ENCODE measurements at places on chromosomes 16 and 17.

DNA sequence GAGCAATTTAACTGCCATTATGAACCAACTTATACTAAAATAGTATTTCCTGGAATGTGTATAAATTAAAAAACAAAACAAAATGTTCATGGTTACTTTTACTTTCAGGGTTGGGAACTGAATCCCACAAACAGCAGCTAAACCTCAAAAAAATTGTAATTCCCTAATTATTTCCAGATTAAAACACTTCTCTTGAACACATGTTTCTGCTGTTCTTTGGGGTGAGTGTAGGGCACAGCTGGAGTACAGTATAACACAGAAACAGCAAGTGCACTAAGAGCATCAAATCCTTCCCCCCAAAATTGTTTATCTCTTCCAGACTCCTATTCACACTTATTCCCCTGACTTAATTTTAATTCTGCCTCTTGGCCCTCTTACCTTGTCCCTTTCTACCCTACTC lies 56.4 kb downstream of the KANSL1 start:
- H3K4me3 ChIP-seq: no peak overlapping the region
- H3K27ac ChIP-seq: no peak overlapping the region
- H3K27me3 ChIP-seq: no peaks in the 10 kb centered on the region
- peaks cover 9% of the 10 kb centered on the region for H3K36me3 ChIP-seq
- peaks cover 29% of the 10 kb centered on the region for H3K4me1 ChIP-seq

- H3K4me3 ChIP-seq: peak overlapping the region; percentile 96
- H3K27ac ChIP-seq: peak overlapping the region; percentile 99
- H3K27me3 ChIP-seq: peaks cover 14% of the 10 kb centered on the region
- H3K4me1 ChIP-seq: peaks cover 26% of the 10 kb centered on the region
- H3K36me3 ChIP-seq: peaks cover 17% of the 10 kb centered on the region
Observed at GRCh38 chr17:75153780-75154194, 525 bp downstream of the JPT1 start.

DNA sequence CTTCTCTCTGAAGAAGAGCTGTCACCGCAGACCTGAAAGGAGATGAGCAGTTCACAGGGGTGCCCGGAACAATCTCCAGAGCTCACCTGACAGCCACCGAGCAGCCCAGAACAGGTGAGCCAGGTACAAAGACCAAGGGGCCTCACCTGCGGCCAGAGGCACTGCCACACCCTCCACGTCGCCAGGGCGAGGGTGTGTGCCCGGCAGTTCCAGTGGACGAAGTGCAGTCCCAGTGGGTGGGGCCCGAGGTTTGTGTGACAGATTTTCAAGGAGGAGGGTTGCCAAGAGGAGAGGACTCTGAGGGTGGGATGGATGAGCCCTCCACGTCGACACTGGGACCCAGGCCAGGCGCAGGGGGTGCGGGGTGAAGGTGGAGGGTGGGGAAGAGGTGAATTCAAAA lies 61.7 kb downstream of the SMPD3 start:
- no peak for DNase-seq
- H3K4me1 ChIP-seq: peaks cover 19% of the 10 kb centered on the region
- H3K4me3 ChIP-seq: no peak overlapping the region
- H3K27me3 ChIP-seq: no peaks in the 10 kb centered on the region

GRCh38 chr16:67284699-67285646 lies 5.6 kb downstream of the PLEKHG4 start:
- H3K27ac ChIP-seq: no peak overlapping the region
- H3K27me3 ChIP-seq: no peaks in the 10 kb centered on the region
- H3K4me3 ChIP-seq: no peak overlapping the region
- H3K4me1 ChIP-seq: no peaks in the 10 kb centered on the region
- peak; percentile 26 for DNase-seq

DNA sequence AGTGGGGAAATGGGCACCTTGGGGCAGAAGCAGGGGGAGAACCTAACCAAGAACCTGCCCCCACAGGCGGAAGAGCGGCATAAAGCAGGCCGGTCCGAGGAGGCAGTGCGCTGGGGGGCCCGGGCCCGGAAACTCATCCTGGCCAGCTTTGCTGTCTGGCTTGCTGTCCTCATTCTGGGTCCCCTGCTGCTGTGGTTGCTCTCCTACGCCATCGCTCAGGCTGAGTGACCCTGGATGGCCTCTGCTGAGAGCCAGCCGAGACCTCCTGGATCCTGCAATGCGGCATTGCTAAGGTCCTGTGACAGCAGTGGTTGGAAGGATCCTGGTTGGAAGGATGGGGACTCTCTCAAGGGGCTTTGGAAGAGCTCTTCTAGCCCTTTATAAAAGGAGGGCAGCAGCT lies 4.5 kb upstream of the PHKG2 start:
- H3K4me1 ChIP-seq: peaks cover 14% of the 10 kb centered on the region

DNA sequence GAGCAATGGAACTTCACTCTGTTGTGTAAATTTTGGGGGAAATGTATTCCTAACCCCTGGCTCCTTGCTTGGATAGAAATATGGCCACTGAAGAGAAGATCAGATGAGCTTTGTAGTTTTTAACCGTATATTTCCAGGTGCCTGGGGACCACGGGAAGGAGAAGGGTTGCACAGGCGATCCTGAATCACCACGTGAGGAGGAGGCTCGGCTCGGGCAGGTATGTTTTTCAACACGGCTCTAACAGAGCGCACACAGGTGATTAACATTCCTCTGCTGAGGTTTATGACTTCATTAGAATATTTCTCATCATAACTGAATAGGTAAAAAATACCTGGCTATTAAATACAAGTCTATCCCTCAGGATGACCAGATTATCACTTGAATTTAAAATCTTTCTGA lies 495.0 kb upstream of the ZFHX3 start:
- no peak for DNase-seq
- no peak overlapping the region for H3K27ac ChIP-seq
- H3K4me1 ChIP-seq: peaks cover 64% of the 10 kb centered on the region
- H3K4me3 ChIP-seq: no peak overlapping the region
- no peaks in the 10 kb centered on the region for H3K27me3 ChIP-seq

- H3K36me3 ChIP-seq: no peaks in the 10 kb centered on the region
- no peak for DNase-seq
- no peak overlapping the region for H3K27ac ChIP-seq
- H3K27me3 ChIP-seq: no peaks in the 10 kb centered on the region
- H3K4me1 ChIP-seq: peaks cover 5% of the 10 kb centered on the region
- H3K4me3 ChIP-seq: no peak overlapping the region
Observed at GRCh38 chr16:63663155-63663554, 1458.7 kb downstream of the CDH11 start.

GRCh38 chr17:62705778-62706597 lies 78.5 kb downstream of the MRC2 start:
- peaks cover 7% of the 10 kb centered on the region for H3K36me3 ChIP-seq
- H3K27me3 ChIP-seq: peaks cover 6% of the 10 kb centered on the region
- DNase-seq: no peak
- peaks cover 27% of the 10 kb centered on the region for H3K4me1 ChIP-seq

DNA sequence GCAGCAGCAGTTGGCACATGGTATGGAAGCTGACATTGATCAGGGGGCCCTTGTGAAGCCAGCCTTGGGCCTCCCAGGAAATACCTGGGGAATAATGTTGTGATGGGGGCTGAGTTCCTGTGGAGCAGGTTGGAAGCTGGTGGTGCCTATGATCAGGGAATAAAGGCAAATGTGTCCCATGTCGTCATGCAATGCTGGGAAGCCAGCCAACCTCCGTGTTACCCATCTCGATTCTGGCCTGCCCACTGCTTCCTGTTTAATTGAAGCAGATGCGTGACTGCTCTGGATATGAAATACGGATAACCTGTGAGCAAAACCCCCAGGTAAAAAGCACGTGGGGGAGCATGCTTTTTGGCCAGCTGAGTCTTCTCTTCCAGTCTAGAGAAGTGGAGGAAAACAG lies 580.4 kb upstream of the HSBP1 start:
- no peak overlapping the region for H3K4me3 ChIP-seq
- H3K36me3 ChIP-seq: no peaks in the 10 kb centered on the region
- no peak for DNase-seq
- peaks cover 27% of the 10 kb centered on the region for H3K4me1 ChIP-seq

DNA sequence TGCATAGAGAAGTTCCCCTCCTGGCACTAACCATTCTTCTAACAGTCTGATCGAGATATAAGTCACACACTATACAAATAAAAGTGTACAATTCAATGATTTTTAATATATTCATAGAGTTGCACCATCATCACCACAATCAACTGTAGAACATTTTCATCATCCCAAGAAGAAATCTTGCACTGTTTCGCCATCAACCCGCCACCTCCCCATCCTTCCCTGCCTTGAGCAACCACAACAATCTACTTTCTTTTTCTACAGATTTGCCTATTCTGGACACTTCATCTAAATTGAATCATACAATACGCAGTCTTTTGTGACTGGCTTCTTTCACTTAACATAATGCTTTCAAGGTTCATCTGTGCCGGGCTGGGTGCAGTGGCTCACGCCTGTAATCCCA lies 33.0 kb upstream of the GUCY2D start:
- H3K4me3 ChIP-seq: no peak overlapping the region
- peaks cover under 1% of the 10 kb centered on the region for H3K36me3 ChIP-seq
- H3K27ac ChIP-seq: no peak overlapping the region
- DNase-seq: no peak
- peaks cover 20% of the 10 kb centered on the region for H3K27me3 ChIP-seq

DNA sequence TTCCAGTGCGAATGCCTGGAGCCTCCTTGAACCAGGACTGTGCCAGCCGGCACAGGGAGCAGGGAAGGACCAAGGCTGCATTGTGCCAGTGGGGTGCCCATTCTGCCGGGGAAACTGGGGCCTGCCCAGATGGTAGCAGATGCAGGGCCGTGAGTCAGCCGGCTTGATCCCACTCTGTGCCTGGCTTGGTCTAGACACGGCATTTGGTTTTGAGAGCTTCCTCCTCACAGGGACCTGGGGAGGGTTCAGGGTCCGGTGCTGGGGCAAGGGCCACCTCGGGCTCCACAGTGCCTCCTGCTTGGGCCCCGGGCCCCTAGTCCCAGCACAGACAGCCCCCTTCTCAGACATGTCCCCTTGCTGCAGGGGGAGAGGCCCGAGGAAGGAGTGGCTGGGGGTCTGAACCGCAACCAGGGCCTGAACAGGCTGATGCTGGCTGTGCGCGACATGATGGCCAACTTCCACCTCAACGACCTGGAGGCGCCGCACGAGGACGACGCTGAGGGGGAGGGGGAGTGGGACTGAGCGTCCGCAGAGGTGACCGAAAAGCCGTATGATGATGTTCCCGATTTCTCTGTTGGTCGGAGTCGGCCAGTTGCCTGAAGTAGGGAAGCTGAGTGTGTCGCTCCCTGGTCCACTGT lies 7.8 kb upstream of the MC1R start:
- DNase-seq: no peak
- peaks cover 8% of the 10 kb centered on the region for H3K4me1 ChIP-seq
- peaks cover 19% of the 10 kb centered on the region for H3K36me3 ChIP-seq
- H3K27ac ChIP-seq: no peak overlapping the region

DNA sequence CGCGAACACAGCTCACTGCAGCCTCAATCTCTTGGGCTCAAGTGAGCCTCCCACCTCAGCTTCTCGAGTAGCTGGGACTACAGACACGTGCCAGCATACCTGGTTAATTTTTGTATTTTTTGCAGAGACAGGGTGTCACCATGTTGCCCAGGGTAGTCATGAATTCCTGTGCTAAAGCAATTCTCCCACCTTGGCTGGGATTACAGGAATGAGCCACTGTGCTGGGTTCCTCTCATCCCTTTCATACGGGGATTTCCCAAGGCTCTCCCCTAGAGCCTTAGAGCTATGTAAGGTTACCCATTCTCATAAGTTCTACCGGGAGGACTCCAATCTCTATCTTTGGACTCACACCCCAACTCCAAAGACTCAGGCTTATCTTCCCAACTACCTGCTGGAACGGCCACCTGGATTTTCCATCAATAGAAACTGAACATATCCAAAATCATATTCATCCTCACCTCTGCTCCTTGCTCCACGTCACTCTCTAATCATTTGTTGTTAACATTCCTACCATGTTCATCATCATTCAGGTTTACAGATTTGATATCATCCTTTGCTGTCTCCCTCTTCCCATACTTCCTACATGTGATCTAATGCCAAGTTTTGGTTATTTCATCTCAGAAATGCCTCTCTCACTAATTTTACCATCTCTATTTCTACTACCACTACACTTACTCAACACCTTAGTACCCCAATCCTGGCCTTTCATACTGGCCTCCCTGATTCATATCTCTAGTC lies 92.5 kb downstream of the NCOR1 start:
- DNase-seq: no peak
- no peaks in the 10 kb centered on the region for H3K4me1 ChIP-seq
- H3K4me3 ChIP-seq: no peak overlapping the region
- H3K27me3 ChIP-seq: no peaks in the 10 kb centered on the region
- H3K27ac ChIP-seq: no peak overlapping the region

GRCh38 chr17:32523017-32523680 lies 36.4 kb downstream of the CDK5R1 start:
- H3K27ac ChIP-seq: peak overlapping the region; percentile 68
- peaks cover 60% of the 10 kb centered on the region for H3K4me1 ChIP-seq
- no peak for DNase-seq
- H3K27me3 ChIP-seq: no peaks in the 10 kb centered on the region
- no peaks in the 10 kb centered on the region for H3K36me3 ChIP-seq

- no peaks in the 10 kb centered on the region for H3K36me3 ChIP-seq
- peaks cover 20% of the 10 kb centered on the region for H3K4me1 ChIP-seq
- no peak overlapping the region for H3K4me3 ChIP-seq
- H3K27me3 ChIP-seq: peaks cover 19% of the 10 kb centered on the region
Observed at GRCh38 chr16:51120730-51121347, 30.2 kb downstream of the SALL1 start.

- no peaks in the 10 kb centered on the region for H3K36me3 ChIP-seq
- peaks cover 45% of the 10 kb centered on the region for H3K27me3 ChIP-seq
- no peaks in the 10 kb centered on the region for H3K4me1 ChIP-seq
- H3K4me3 ChIP-seq: no peak overlapping the region
- no peak overlapping the region for H3K27ac ChIP-seq
Observed at GRCh38 chr17:33260638-33261037, 32.5 kb downstream of the ASIC2 start.

DNA sequence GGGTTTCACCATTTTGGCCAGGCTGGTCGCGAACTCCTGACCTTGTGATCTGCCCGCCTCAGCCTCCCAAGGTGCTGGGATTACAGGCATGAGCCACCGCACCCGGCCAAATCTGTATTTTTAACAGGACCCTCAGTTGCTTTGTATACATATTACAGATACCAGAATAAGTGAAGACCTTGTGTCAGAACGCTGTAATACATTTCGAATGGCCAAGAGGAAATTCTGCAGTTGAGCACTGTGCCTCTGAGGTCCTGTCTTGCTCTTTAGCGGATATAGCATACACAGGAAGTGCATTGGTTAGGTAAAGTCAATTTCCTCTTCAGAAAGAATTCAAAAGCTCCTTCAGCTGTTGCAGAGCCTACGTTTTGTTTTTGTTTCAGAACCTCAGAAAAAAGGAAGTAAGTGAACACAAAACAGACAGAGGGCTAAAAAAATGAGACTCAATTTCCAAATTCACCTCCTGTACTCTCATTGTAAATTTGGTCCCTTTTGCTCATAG lies 15.7 kb downstream of the CRLF3 start:
- no peak overlapping the region for H3K4me3 ChIP-seq
- H3K27ac ChIP-seq: no peak overlapping the region
- no peaks in the 10 kb centered on the region for H3K27me3 ChIP-seq
- no peak for DNase-seq
- peaks cover 4% of the 10 kb centered on the region for H3K4me1 ChIP-seq

DNA sequence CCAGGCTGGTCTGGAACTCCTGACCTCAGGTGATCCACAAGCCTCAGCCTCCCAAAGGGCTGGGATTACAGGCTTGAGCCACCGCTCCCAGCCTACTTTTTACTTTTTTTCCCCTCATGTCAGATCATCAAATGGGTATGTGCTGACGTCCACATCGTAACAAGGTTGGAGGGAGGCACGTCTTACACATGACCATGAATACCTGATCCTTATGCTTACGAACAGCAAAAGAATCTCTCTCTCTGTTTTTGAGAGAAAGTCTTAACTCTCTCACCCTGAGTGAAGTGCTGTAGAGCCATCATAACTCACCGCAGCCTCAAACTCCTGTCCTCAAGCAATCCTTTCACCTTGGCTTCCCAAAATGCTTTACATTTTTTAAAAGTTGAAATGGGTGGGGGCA lies 29.5 kb upstream of the TMEM92 start:
- H3K4me1 ChIP-seq: no peaks in the 10 kb centered on the region
- DNase-seq: no peak
- no peaks in the 10 kb centered on the region for H3K27me3 ChIP-seq
- no peak overlapping the region for H3K4me3 ChIP-seq
- H3K27ac ChIP-seq: no peak overlapping the region

All from neural crest cell (in vitro differentiated cells).